ENCODE measurements at places on chromosomes 12 and 14. TPM values are rescaled to one million over a fixed set of nuclear protein-coding genes. Genes with fewer than 3 reads are reported as not detected.

The ZC3H10 gene
- 7.8 TPM for total RNA-seq

The RD3L gene
- total RNA-seq = not detected

The DPPA3 gene
- not detected for total RNA-seq

The DNAL1 gene
- 7.5 TPM for total RNA-seq

The ADGRD1 gene
- not detected for total RNA-seq

The HCAR3 gene
- not detected for total RNA-seq

The TNS2 gene
- total RNA-seq = 50.4 TPM

The PARPBP gene
- 14.0 TPM for total RNA-seq

The DAD1 gene
- 457 TPM for total RNA-seq

The LGR5 gene
- not detected for total RNA-seq

The TAS2R50 gene
- 4.6 TPM for total RNA-seq

The ZNF641 gene
- total RNA-seq = 3.4 TPM

The PRPH gene
- not detected for total RNA-seq

The TRIM9 gene
- under 0.01 TPM for total RNA-seq

The ZDHHC22 gene
- not detected for total RNA-seq

The CFAP251 gene
- total RNA-seq = 2.9 TPM

The C12orf50 gene
- not detected for total RNA-seq

The CLECL1 gene
- total RNA-seq = not detected

The KRT1 gene
- total RNA-seq = not detected

The IL31 gene
- not detected for total RNA-seq

The CAPZA3 gene
- not detected for total RNA-seq

The PPTC7 gene
- total RNA-seq = 13.9 TPM

The SRRM4 gene
- total RNA-seq = not detected

The NFE2 gene
- not detected for total RNA-seq

The LIN7A gene
- total RNA-seq = 0.19 TPM

The SLCO1B1 gene
- total RNA-seq = not detected

The CCDC184 gene
- 0.10 TPM for total RNA-seq

The PYM1 gene
- total RNA-seq = 28.7 TPM

The CHGA gene
- not detected for total RNA-seq

The PARP11 gene
- total RNA-seq = 5.9 TPM

The FOXN4 gene
- total RNA-seq = not detected

The LMO3 gene
- total RNA-seq = not detected

The TAS2R46 gene
- total RNA-seq = 2.9 TPM

The MYF6 gene
- total RNA-seq = not detected

The LRP1-AS gene
- not detected for total RNA-seq

The ANKRD33 gene
- total RNA-seq = 0.29 TPM

The SLC38A1 gene
- total RNA-seq = 201 TPM

The EIF4B gene
- 1,037 TPM for total RNA-seq

The RBP5 gene
- not detected for total RNA-seq

The RPGRIP1 gene
- total RNA-seq = not detected

The AKAP3 gene
- total RNA-seq = 0.65 TPM

The NRL gene
- 1.1 TPM for total RNA-seq
